Keratinocyte (primary cell): ENCODE measurements at places on chromosomes 2 and 18. TPM values are rescaled to one million over a fixed set of nuclear protein-coding genes. Genes with fewer than 3 reads are reported as not detected.

DNA sequence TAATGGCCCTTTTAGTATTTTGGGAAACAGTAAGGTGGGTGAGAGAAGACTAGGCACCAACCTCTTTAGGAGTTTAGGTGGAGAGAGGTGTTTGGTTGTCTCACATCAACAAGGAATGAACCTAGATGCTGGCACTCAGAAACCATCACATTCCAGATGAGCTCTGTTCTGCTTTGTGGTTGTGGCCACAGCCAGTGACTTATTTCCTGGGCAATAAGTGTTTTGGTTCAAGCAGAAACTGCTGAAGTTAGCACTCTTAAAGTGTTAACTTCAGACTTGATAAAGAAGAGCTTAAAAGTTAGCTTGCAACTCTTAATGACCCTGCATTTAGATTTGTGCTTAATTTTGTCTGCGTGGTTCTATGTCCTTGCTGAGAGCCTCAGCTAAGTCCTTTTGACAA is 929.2 kb downstream of the SLC4A3 start:
- no peak for DNase-seq

DNA sequence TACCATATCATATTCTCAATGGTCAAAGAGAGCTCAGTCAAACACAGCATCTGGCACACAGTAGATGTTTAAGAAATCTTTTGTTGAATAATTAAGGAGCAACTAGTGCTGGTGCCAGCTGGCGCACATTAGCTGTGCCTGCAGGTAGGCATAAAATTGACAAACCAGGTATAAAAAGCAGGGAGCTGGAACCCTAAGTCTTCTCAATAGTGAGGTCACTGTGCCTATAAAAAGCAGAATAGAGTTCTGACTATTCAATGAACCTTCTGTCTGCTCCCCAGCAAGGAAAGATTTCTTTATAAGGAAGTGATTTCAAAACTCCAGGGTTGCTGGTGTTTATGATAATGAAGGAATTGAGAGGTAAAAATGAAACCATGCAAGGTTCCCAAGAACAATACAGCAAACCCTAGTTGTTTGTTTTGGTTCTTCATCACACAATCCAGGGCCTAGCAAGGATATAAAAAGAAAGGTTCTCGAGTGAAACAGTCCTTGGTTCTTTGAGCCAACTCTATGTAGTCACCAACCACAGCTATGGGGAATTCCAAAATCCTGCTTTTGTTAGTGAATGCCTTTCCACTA is 76.1 kb downstream of the THADA start:
- no peak for DNase-seq

DNA sequence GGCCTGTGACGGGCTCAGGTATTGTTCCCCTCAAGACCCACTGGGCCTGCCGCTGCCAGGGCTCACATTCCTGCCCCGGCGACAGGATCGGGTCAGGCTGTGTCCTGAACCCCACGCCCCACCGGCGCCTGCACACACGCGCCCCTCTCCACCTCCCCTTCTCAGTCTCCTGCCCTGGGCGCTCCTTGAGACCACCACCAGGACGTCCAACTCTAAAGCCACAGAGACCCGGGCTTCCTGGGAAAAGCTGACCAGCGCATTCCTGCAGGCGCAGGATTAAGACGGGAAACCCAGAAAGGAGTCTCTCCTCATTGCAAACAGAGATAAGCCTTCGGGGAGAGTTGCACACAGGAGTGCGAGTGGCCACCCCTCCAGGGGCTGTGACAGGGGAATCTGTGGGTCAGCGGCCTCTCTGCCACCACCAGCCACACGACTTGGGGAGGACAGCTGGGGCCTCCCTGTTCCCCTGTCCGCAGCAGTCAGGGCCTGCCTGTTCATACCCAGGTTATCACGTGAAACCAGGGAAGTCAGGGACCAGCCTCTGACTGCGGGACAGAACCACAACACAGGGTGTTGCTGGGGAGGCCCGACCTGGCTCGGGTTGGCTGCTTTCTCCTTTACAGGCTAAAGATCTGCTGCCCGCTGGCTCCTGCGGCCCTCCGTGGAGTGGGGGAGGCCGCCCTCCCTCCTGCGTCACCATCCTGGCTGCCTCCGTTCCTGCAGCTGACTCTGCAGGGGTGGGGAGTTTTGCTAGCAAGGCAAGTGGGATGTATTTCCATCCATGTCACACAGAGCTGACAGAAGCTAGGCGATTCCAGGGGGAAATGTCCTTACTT is 88.8 kb downstream of the ZCCHC2 start:
- no peak for DNase-seq

DNA sequence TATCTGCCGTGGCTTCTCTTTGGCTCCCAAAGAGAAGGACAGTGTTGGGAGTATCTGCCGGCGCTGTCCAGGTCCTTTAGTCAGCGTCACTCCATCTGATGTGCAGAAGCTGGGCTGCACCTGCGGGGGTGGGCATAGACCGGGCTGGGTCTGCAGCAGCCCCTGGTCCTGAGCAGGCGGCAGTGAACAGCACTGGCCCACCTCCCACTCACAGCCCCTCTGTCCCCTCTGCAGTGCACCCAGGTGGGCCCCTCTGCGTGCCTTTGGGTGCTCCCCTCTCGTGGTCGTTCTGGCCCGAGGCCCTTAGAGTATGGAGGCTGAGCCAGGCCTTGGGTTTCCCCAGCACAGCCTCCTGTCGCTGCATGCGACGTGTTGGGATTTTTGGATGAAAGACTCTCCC is 95.7 kb downstream of the USP40 start:
- DNase-seq, result no peak

The TACR1 gene
- not detected in 3 replicates for polyA plus RNA-seq

DNA sequence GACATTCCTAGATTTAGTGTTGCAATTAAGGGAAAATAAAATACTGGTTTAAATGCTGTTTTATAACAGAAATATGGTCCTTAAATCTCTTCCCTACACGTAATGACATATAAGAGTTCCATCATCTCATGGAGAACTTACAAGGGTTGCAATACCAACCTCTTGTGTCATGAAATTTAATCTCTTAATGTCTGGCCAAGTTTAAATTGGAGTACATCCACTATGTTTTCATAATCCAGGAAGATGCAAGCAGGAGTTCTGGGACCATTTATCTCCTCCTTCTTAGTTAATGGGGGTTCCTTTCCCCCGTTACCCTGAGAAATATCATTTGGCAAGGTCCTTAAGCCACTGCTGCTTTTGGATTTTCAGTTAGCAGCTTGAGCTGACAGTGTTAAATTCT is 126.0 kb upstream of the ACVR2A start:
- DNase-seq, result no peak

GRCh38 chr18:55236150-55236931 is 277.1 kb upstream of the CCDC68 start:
- DNase-seq, result no peak

The MAP3K19 gene
- not detected in 3 replicates for polyA plus RNA-seq

GRCh38 chr2:211391189-211391567 is 834.8 kb downstream of the CPS1 start:
- no peak for DNase-seq

- DNase-seq, result no peak
Measured at GRCh38 chr2:18435426-18436037, 124.9 kb downstream of the RDH14 start.

The LYPD1 gene
- 0.02 to 0.03 TPM (median 0.03 TPM) in 3 replicates for polyA plus RNA-seq

DNA sequence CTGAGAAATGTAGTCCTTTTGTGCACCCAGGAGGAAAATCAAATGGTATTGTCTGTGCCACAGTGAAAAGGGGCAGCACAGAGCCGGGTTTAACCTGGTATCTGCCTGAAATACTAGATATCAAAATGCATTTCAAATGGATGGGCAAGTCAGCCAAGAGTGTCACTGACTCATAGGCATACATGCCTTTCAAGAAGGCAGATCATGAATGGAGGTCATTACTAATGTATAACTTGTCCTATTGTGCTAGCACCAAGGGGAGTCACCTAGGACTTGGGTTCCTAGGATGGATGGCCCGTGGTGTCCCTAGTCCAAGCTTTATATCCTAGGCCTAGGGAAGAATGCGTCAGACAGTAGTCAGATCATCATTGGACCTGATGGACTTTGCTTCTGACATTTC is 49.9 kb downstream of the TCF7L1 start:
- DNase-seq, result no peak

GRCh38 chr2:50591642-50592041 is 440.3 kb downstream of the NRXN1 start:
- DNase-seq, result no peak

- DNase-seq, result no peak
Measured at GRCh38 chr2:213149294-213149875, 2.0 kb downstream of the IKZF2 start.

The WNT10A gene
- 0.78 to 6.6 TPM (median 2.1 TPM) in 3 replicates for polyA plus RNA-seq

The NMS gene
- not detected in 3 replicates for polyA plus RNA-seq

The ACVR1 gene
- 25.5 to 37.7 TPM (median 30.8 TPM) in 3 replicates for polyA plus RNA-seq

- DNase-seq, result no peak
Measured at GRCh38 chr2:48856144-48856543, 100.6 kb upstream of the LHCGR start.

DNA sequence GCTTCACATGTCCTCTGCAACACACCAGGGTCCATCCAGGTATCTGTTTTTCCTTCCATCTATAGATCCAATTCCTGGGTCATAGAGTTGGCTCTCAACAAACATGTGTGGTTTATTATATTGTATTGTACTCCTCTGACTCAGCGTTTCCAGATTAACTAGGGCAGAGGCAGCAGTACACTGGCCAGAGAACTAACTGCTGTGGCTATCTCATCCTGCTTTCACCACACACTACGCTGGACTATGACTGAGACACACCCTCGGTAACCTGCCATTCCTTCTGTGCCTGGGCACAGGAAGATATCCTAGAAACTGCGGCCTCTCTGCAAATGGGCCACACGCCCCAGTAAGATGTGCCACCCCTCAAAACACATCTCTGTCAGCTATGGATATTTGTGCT is 159.8 kb upstream of the STK17B start:
- no peak for DNase-seq

The UGT1A7 gene
- 0.19 to 1.2 TPM (median 0.87 TPM) in 3 replicates for polyA plus RNA-seq

The FAM124B gene
- 0.03 to 0.04 TPM (median 0.03 TPM) in 3 replicates for polyA plus RNA-seq

GRCh38 chr18:44742718-44743311 is 62.1 kb downstream of the SETBP1 start:
- no peak for DNase-seq

The CNTNAP5 gene
- polyA plus RNA-seq, result not detected in 3 replicates

GRCh38 chr2:241827394-241827793 is 18.4 kb downstream of the NEU4 start:
- no peak for DNase-seq

The UGT1A5 gene
- polyA plus RNA-seq, result 0.51 to 2.2 TPM (median 1.3 TPM) in 3 replicates

DNA sequence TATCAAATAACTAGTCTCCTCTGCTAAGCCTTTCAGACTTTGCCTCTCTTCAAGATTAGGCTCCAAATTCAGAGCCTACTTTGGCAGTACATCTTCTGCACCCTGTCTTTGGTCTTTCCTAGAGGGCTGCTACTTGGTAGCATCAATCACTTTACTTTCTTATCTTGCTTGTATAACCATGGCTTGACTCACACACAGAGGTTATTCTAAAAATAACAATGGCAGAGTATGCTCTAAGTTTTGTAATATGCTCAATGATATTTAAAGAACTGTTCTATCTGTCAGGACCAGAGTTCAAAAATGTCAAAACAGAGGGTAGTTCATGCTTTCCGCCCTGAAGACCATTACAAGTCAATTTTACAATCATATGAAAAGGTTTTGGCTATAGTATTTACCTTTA is 27.7 kb downstream of the THOC1 start:
- DNase-seq, result no peak

The KCNE4 gene
- polyA plus RNA-seq, result 0.01 to 0.13 TPM (median 0.09 TPM) in 3 replicates

The PRKAG3 gene
- not detected in 3 replicates for polyA plus RNA-seq

GRCh38 chr2:174174741-174175140 is 73.6 kb downstream of the OLA1 start:
- no peak for DNase-seq

- no peak for DNase-seq
Measured at GRCh38 chr2:128405467-128405900, 86.8 kb upstream of the HS6ST1 start.

DNA sequence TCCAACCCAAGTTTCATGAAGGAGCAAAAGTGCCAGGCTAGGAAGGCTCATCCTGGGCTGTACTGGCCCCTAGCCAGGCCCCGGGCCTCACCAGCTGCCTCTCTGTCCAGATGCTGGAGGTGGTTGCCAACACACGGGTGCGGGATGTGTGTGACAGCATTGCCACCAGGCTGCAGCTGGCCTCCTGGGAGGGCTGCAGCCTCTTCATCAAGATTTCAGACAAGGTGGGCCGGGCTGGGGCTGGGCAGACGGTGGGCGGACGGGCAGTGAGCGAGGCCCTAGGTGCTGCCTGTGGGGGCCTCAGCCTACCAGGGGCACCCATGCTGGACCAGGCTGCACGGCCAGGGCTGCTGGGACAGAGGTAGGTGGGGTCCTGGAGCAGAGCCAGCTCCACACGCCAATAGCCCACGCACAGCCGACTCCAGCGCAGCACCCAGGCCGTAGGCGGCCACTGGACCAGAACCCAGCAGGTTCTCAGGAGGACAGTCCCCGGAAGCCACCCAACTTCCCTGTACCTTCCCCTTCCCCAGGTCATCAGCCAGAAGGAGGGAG is 11.8 kb upstream of the GPR17 start:
- DNase-seq, result no peak

GRCh38 chr2:27138111-27138510 is 1.1 kb downstream of the PRR30 start:
- no peak for DNase-seq

DNA sequence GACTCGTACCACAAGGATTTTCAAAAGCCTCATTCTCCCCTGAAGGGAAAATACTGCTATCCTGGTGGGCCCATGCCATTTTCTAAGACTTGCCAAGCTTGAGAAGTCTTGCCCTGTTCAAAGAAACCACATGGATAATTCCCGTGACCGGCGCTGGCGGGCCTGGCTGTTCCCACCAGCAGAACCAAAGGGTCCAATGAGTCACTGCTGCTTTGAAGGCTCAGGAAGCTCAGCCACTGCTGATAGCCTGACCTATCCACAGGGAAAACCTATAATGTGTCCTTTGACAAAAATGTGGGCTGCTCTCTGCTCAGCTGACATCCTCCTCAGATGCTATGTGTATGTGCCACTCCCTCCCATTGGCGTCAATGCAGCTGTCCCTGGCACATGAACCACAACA is 137.9 kb upstream of the RAB12 start:
- DNase-seq, result no peak

DNA sequence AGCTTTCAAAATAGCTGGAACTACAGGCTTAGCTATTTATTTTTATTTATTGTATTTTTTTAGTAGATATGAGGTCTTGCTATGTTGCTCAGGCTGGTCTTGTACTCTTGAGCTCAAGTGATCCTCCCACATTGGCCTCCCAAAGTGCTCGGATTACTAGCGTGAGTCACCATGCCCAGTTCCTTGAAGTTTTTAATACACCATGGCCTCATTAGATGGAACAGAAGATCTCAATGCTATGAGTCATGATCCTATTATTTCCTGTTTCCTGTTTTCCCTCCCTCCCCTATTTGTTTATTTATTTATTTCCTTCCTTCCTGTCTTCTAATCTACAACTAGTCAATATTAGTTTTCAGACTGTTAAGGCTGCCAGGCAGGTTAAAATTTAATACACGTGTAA is 309.0 kb downstream of the CMPK2 start:
- no peak for DNase-seq

DNA sequence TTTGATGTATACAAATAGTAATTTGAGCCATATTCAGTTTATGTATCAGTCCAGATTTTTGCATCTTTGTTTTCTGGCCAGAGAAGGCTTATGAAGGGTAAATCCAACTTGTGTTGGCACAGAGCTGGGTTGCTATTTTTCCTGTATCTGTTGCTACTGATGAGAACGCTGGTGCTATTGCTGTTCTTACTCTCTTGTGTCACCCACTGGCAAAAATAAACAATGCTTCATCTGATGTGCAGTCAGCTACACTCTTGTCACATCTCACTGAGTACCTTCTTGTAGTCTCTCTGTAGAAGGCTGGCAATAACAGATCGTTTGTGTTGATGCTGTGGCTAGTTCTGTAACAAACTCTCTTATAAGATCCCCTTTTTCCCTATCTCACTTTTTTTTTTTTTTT is 323.4 kb downstream of the CDH19 start:
- no peak for DNase-seq

GRCh38 chr2:23360571-23361125 is 24.3 kb upstream of the KLHL29 start:
- DNase-seq, result no peak

The CCDC178 gene
- 0.07 to 0.14 TPM (median 0.14 TPM) in 3 replicates for polyA plus RNA-seq
